Osteocyte (in vitro differentiated cells): ENCODE measurements at places on chromosomes 5 and 9.

GRCh38 chr5:143225511-143225910 is 178.0 kb downstream of the NR3C1 start:
- no peak for DNase-seq

DNA sequence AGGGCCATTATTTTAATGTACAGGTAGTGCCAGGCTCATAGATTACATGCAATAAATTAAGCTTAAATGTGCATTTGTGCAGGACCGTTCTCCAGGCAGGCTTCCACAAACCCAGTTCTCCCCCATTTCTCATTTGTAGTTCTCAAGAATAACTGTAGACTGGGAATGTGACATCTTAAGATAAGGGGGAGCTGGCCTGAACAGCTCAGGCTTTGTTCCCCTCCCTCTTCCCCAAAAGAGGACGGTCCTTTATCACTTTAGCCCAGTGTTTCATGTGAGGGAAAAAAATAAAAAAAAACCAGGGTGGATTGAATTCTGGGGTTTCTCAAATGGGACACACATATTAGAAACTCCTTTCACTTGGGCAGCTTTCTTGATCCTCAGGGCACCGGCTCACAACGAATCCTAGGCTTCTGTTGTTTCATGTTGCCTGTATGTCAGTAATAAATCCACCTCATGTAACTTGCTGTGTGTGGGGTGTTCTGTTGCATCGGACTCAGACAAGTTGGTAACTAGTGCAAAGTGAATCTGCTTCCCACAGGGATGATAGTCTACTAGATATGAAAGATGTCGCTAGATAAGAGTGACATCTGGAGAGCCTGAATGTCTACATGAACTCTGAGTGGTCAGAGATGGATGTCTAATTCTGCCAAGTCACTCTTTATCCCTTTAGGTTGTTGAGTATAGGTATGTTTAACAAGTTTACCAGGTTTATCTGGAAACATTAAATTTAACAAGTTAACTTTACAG is 2030.6 kb upstream of the NUDT12 start:
- DNase-seq, result no peak

DNA sequence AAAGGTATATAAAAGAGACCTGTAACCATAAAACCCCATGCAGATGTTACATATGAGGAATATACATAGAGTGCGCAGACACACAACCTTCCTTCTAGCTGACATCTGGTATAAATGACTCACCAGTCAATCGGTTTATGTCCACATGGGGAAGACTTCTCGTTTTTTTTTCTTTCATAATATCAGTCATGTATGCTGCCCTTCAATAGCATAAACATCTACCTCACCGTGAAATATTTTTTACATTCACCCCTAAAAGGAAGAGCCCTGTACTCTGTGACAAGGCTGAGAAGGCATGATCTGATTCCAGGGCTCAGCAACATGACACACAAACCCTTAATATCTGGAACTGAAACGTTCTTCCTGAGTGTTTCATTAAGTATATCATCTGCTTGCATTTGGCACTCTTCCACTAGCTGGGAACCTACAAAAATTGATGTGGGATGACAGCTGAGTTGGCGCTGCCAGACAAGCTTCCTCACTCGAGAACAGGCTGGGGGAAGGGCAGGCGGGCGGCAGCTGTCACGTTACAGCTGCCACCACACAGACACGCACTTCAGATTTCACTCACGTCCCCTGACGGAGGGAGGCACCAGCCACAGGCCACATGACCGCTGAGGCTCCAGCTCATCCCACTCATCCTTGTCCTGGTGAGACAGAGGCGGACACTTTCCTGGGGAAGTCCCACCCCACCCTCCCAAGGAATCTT is 74.2 kb downstream of the SHB start:
- no peak for DNase-seq

GRCh38 chr5:178502401-178503100 is 87.6 kb downstream of the COL23A1 start:
- no peak for DNase-seq

GRCh38 chr5:68116868-68117411 is 98.6 kb upstream of the PIK3R1 start:
- DNase-seq, result no peak

DNA sequence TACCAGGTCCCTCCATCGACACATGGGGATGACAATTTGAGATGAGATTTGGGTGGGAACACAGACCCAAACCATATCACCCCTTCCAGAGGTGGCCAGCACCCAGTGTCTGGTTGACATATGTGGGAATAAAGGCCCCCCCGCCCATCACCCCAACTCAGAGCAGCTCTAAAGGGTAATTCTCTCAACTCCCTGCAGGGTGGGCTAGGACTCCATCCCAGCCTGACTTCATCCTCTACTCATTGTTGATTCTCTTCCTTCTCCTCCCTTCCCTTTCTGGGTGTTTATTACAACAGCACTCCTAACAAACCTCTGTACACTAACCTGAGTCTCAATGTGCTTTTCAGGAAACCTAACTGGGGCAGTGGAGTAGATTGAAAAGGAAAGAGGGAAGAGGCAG is 339.9 kb downstream of the ACTL7B start:
- DNase-seq, result no peak

DNA sequence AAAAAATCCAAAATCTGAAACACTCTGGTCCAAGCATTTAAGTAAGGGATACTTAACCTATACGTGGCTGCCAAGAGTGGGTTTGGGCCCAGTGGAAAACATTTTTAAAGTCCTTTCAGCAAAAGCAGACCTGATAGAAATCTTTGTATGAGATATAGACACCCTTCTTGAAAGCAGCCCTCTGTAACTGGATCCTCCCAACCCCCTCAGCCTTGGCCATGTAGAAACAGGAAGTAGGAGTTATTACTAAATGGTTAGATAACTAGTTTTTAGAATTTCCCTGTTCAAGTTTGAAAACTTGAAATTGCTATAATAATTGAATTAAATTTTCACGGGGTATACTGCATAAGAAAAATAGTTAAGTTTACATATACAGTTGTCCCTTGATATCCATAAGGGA is 111.3 kb upstream of the PCA3 start:
- DNase-seq, result no peak

DNA sequence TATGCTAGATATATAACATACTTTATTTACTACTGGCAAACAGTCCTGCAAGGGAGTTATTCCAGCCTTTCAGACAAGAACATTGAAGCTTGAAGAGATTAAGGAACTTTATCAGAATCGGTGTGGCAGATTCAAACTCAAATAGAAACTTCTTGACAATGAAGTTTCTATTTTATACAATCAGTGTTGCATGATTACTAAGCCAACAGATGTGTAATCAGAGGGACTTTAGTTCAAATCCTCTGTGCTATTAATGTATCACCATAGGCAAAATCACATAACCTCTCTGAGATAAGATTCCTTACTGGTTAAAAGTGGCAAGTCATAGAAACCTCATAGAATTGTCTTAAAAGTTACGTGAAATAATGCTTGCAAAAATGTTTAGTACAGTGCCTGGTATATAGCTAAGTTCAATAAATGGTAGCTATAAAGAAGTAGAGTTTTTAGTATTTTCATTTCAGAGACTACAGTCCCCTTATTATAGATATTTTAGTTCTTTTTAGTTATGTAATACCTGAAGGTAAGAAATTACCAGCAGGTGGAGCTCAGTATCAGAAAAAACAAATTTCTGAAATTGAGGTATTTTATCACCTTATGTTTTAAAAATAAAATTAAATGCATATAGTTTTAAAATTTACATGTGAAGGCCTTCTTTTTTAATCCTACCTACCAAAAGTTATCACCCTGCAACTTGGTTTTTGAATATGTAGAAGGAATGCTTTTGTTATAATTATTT is 172.1 kb downstream of the FER start:
- DNase-seq, result no peak

DNA sequence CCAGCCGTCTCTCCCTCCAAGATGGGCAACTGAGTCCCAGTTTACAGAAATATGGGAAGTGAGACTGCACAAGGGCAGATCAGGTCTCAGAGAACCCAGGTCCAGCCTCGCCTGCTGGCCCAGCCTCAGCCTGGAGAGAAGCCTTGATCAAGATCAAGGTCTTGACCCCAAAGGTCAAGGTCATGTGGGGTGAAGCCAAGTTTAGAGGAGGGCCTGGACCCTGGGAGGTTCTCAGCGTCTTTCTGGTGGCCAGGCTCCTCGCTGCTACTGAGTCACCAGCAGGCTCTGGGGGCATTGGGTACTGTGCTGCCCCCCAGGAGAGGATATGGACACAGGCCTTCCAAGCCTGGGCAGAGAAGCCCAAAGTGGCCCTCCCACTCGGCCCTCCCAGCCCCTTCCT is 8.8 kb downstream of the IPPK start:
- DNase-seq, result no peak

DNA sequence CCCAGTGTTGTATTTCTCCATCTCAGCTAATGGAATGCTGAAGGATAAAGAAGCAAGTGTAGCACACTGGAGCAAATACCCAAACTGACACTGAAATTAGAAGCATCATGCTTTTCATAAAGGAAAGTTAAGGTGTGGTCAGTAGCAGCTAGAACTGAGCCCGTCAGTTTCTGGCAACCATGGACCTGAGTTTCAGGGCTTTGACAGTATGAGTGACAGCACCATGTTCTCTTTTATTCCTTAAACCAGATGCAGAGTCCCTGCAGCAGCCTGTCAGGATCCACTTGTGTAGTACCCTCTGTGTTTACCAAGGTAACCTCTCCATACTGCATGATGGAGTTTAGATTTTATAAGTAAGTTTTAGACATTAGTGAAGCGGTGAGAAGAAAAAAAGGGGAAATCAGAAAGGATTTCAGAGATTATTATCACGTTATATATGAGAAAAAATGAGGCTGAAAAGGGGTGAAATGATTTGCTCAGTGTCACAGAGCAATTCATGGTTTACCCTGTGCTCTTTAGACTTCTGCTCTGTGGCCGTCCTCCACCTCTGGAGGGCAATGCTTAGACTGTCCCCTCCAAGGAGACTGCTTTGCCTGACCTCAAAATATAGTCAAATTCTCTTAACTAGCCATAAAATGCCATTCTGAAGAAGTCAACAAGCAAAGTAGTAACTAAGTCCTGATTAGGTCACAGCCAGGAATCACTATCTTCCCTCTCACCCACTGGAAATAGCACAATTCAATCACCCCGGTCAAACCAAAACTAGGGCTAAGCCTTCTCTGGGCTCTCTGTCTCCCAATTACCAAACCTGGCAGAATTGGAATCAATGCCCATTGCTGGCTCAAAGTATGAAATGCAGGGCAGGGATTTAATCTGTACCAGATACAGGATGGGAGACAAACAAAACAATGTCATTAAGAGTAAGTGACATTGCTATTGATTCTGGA is 10.5 kb upstream of the MYOT start:
- DNase-seq, result no peak

- no peak for DNase-seq
Observed at GRCh38 chr9:77677397-77677796, 29.3 kb upstream of the GNA14 start.

DNA sequence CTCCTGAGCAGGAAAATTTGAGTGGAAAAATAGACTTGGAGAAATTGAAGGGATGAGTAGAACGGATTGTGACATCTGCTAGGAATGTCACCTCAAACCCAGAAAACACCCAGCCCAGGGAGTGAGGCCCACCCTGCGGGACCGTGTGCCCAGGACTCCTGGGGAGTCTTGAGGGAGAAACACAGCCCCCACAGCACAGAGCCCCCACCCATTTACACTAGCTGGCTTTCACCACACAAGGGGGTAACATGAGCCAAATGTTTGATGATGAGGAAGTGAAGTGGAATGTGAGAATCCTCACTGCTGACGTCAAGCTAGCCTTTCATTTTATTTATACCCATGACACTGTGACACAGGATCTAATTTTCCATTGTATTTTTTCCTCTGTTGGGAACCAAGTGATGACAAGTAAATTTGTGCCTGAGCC is 42.8 kb upstream of the PDE8B start:
- no peak for DNase-seq

DNA sequence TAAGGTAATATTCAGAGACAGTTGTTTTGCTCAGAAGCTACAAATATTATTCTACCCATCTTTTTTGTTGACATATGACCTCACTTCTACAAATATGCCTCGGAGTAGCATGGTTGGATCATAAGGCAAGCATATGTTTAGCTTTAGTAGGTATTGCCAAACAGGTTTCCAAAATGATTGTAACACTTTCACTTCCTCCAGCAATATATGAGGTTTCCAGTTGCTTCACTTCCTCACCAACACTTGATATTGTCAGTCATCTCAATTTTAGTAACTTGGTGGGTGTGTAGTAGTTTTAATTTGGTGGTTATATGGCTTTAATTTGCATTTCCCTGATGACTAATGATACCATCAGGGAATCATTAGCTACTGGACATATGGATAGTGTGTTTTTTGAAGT is 46.7 kb downstream of the TNFSF8 start:
- DNase-seq, result no peak

DNA sequence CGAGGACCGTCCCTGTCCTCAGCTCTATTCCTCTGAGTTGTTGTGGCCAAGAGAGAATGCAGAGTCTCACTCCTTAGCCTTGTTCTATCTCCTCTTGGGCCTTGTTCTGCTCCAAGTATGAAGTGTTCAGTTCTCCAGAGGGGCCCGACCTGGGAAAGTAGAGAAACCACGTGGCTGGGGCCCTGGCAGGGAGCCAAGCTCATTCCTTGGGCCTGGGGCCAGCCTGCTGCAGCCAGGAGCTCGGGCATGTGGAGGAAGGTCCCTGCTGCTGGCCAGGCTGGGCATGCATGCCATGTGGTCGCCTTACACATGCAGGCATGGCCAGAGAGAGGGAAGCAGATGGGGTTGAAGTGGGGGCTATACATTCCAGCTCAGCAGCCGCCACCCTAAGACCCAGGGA is 60.7 kb downstream of the COL27A1 start:
- peak; percentile 92 for DNase-seq

- no peak for DNase-seq
Observed at GRCh38 chr9:13967011-13967410, 346.9 kb downstream of the NFIB start.

- no peak for DNase-seq
Observed at GRCh38 chr5:50325237-50325832, 115.8 kb downstream of the EMB start.

- DNase-seq, result no peak
Observed at GRCh38 chr9:124297915-124298645, 40.3 kb downstream of the NEK6 start.

DNA sequence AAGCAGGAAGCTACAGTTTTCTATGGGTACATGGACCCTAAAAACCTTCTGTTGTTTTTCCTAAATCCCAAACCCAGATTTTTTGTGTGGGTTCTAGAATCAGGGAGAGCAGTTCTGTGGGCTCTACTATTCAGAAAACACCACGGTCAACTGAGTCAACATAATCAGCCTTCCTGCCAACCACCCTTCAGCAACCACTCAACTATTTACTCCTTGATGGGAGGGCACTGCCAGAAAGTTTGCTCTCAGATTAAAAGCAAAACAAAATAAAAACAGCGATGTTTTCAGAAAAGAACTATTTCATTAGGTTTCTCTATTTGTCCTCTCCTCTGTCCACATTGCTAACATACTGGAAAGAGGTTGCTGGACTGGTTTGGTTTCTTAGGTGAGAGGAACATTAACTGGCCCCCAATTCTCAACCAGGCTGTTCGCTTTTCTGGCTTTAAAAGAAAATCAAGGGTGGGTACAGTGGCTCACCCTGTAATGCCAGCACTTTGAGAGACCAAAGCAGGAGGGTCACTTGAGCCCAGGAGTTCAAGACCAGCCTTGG is 72.3 kb downstream of the GCNT1 start:
- DNase-seq, result no peak

- no peak for DNase-seq
Observed at GRCh38 chr9:113675475-113675941, 200.6 kb upstream of the ZNF618 start.
